ENCODE measurements at places on chromosomes 11 and 22.

GRCh38 chr11:35115688-35116030 is 23.3 kb upstream of the CD44 start:
- DNase-seq: no peak

- DNase-seq: peak; percentile 75
Observed at GRCh38 chr11:19714387-19715363, 2.0 kb downstream of the NAV2 start.

GRCh38 chr11:47376107-47376524 is 2.2 kb downstream of the SPI1 start:
- DNase-seq: no peak

- DNase-seq: no peak
Observed at GRCh38 chr11:20342347-20343141, 21.0 kb upstream of the HTATIP2 start.

DNA sequence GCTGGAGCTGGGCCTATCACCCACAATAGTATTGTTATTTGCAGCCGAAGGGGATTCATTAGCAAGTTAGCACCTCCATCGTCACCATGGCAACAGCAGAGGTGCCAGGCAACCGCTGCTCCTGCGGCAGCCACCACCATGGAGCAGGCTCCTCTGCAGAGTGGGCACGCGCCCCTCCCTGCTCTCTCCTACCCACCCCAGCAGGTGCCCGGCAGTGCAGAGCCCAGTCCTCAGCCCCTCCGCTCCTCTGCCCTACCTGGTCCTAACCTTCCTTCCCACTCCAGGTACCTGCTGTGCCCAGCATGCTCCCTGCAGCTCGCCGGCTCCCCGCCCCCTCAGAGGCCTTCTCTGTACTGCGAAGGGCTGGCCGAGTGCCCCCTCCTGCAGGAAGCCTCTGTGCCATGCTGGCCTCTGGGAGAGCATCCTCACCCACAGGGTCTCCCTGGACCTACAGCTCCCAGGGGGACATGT is 3.6 kb downstream of the DUSP8 start:
- peak; percentile 76 for DNase-seq
